ENCODE measurements at places on chromosomes 2 and 18.

- no peak for DNase-seq
Observed at GRCh38 chr2:191933307-191934105, 86.6 kb upstream of the CAVIN2 start.

- no peak for DNase-seq
Observed at GRCh38 chr2:223585666-223586065, 16.5 kb downstream of the SCG2 start.

- DNase-seq = no peak
Observed at GRCh38 chr18:23721696-23722480, 32.6 kb downstream of the LAMA3 start.

DNA sequence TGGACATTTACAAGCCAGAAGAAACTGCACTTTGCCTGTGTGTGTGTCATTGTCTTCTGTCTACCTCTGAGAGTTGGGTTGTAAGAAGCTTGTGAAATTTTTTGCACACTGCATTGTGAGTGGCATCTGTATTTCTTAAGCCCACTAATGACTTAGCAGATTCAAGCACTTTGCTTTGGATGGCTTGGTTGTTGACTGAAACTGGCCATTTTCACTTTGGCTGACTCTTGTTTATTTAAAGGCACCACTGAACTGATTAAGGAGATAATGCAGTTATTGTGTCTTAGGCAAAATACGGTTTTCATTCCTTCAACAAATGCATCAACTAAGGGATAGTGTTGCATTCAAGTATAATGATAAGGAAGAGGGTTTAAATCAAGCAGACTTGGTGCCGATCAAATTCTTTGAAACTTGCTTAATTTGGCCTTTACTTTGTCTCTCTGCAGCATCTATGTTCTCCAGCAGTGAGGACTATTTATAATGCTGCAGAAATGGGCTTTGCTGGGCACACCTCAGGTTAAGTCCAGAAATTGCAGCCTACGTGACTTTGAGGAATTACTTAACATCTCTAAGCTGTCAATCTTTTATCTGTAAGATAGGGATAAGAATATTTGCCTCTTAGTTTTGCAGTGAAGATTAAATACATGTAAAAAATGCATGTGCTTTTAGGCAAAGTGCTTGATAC lies 142.0 kb downstream of the CCDC85A start:
- no peak for DNase-seq

DNA sequence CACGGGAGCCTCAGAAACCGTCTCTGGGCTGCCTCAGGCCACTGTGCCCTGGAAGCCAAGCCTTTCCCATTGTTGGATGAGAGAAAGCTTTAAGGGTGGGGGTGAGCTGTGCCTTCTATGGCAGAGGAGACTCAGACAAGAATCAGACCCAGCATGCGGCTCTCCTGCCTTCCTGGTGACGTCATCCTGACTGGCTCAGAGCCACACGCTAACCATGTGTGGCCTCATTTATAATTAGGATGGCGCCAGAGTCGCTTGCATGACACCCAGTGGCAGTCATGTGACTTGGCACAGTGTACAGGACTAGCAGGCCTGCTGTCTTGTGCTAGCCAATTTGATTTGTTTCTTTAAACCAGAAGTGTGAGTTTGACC lies 99.1 kb downstream of the SH3BP4 start:
- DNase-seq = peak; percentile 96

- DNase-seq = no peak
Observed at GRCh38 chr2:148615381-148615841, 29.1 kb upstream of the EPC2 start.

DNA sequence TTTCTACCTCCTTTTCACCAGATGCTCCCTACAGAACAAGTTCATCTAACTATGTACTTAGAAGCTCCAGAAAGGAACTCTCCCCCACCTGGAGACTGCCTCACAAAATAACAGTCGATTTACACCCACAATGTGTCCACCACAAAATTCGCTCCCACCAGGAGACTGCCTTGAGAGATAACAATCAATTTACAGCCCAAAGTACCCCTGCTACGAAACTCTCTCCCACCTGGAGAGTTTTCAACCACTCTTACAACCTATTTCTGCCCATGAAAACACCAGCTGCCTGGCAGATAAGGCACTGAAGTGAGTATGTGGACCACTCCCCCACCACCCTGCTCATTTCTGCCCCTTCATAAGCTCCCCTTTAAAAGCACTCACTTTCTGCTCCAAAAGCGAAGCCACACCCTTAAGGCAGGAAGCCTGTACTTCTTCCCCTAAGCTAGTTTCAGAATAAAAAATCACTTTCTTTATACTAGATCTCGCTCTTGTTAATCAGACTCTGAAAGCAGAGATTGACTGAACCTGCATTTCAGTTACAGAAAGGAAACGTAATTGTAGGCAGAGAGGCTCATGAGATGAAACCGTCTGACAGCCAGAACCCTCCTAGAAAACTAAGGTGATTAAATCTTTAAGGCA lies 94.4 kb upstream of the RBBP8 start:
- DNase-seq = no peak

DNA sequence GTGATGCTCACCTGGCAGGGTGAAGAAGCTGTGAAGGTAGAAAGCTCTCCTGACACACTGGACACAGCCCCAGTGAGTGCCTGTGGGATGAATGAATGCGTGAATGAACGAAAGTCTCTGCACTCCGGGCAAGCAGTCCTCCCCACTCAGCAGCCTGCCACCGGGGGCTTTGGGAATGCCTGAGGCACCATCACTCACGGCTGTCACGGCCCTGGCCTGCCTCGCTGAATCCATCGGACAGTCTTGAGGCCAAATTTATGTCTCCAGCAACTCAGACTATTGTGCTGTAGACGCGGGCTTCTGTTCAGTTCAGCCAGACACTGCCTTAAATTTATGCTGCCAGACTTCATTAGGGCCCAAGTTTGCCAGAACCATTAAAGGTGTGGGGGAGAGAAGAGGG lies 62.9 kb upstream of the TEX51 start:
- DNase-seq = no peak

GRCh38 chr18:47585136-47585535 lies 333.7 kb upstream of the SKOR2 start:
- no peak for DNase-seq

DNA sequence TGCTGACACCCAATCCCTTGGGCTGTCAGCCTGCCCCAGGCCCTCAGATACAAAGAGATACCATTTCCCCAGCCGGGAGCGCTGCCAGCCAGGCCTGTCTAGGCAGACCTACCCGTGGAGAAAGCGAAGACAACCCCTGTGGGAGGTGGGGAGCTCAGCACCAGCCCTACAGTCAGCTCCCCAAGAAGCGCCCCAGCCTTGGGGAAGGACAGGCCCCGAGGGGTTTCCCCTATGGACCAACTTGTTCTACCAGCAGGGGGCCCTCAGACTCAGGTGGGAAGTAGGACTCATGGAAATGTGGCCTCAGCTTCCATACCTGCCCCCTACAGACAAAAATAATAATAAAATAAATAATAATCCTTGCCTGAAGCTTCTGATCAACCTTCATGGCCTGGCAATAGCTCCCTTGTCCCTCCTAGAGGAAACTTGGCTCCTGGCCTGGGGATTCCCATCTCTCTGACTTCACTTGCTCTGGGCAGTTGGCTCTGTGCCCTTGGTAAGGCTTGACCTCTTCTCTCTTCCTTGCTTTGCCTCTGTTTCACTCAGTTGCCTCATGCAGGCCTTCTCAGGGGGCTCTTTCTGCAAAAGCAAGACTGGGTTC lies 7.0 kb downstream of the SLC35F6 start:
- peak; percentile 86 for DNase-seq

DNA sequence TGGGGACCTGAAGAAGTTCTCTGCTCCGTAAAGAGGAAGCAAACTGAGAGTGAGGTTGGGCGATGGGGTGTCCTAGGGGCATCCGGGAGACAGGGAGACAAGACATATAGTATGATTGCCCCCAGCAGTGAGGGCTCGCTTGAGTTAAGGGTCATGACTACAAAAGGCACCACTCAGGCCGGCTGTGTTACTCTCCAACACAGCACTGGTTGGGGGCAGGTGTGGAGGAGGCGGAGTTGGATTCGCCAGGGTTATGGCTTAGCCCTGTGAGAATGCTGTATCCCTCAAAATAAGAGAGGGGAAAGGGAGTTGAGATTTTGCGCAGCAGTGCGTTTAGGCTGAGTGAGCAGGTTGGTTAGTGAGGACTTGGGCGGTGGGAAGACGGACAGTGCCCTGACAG lies 12.0 kb downstream of the DYSF start:
- peak; percentile 26 for DNase-seq

- DNase-seq = no peak
Observed at GRCh38 chr2:120919771-120920453, 184.2 kb downstream of the GLI2 start.

- DNase-seq = no peak
Observed at GRCh38 chr2:36568516-36569246, 29.3 kb downstream of the FEZ2 start.

- DNase-seq = no peak
Observed at GRCh38 chr2:70793450-70793849, 3.0 kb upstream of the FIGLA start.

DNA sequence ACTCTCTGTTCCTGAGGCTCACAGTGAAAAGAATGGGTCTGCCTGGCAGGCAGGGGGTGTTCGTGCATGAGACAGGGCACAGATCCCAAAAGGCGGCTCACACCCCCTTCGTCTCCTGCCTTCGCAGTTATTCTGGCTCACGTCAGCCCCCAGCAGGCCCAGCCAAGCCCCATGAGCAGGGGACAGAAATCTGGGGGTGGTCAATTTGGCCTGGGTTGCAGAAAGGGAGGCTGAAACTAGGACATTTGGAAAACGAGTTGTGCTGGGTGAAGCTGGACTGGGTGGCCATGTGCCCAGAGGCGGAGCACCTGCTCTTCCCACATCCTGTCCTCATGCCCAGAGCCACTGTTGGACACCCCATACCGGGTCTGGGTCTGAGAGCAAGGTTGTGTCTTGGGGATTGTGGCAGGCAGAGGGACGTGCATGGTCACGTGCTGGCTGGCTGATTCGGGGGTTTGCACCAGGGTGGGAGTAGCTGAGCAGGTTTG lies 99.0 kb upstream of the MCFD2 start:
- no peak for DNase-seq

- no peak for DNase-seq
Observed at GRCh38 chr18:4455113-4455811, at the start of gene DLGAP1. DLGAP1 (minus strand) TSS chr18:4455307.

GRCh38 chr2:189783451-189783926 lies 650 bp downstream of the ORMDL1 start:
- DNase-seq = no peak

DNA sequence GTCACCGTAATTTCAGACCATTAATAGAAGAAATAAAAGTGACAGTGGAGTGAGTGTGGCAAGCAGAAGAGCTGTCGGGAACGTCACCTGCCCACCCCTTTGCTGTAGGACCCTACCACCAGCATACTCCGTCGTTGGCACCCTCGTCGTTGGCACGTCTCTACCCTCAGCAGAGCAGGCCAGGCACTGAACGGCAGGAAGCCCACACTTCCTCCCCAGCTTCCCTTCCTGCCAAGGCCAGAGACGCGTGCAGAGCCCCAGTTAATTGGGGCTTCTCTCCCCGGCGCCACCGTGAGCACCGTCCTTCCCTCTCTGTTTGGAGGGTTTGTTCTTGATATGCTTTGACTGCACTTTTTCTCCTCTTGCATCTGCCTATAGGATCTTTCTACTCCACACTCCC lies 27.0 kb upstream of the NFATC1 start:
- DNase-seq = peak; percentile 67

DNA sequence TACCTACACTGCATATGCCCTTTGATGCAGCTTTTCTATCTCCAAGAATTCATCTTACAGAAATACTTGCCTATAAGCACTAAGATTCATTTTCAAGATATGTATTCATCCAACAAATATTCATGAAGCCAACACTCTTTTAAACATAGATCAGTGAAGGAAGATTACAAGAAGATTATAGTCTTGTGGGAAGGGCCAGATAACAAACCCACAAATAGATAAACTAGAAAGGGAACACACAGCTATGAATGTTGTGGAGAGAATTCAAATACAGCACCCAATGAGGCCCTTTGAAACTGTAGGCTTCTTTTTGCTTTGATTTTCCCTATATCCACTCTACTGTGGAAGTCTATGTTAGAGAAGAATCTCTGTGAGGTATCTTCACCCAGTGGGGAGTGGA lies 186.7 kb upstream of the RBMS1 start:
- no peak for DNase-seq

GRCh38 chr2:84914334-84914733 lies 8.9 kb downstream of the TMSB10 start:
- no peak for DNase-seq

DNA sequence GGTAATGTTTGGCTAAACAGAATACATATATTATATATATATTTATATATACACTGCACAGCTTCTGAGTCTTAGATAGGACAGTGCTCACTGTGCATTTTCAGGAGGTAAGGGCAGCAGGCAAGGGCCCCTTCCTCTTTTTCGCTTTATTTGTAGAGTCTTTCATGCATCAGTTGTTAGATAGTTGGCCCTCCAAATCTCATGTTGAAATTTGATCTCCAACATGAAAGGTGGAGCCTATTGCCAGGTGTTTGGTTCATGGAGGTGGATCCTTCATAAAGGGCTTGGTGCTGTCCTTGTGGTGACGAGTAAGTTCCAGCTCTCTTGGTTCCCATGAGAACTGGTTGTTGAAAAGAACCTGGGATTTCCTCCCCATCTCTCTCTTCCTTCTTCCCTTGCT lies 48.1 kb downstream of the TSN start:
- no peak for DNase-seq
